AG09309 (cell line): ENCODE measurements at places on chromosomes 6 and 20.

- DNase-seq, result no peak
Measured at GRCh38 chr6:147586044-147586443, 77.6 kb downstream of the SAMD5 start.

- DNase-seq, result no peak
Measured at GRCh38 chr20:62186887-62187866, 4.3 kb downstream of the MTG2 start.

DNA sequence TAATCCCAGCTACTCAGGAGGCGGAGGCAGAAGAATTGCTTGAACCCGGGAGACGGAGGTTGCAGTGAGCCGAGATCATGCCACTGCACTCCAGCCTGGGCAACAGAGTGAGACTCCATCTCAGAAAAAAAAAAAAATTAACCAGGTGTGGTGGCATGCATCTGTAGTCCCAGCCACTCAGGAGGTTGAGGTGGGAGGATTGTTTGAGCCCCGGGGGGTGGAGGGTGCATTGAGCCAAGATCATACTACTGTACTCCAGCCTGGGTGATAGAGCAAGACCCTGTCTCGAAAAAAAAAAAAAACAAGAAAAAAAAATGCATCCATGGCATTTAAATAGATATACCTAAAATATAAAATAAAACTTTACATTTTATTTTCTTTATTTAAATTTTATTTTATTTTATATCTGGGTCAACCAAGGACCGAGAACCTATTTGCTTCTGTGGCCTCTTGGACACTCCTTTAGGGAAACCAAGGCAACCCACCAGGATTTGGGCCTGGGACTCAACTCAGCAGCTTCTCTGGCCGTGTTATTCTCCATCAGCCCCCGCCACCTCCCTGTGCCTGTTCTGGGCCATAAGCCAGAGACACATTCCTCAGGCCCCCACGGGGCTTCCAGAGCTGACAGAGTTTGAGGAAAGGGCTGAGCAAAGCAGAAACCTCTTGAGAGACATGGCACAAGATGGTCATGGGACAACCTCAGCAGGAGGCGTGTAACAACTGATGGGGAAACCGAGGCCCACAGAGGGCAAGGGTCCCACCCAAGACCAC lies 6.2 kb downstream of the SNTA1 start:
- DNase-seq, result no peak

DNA sequence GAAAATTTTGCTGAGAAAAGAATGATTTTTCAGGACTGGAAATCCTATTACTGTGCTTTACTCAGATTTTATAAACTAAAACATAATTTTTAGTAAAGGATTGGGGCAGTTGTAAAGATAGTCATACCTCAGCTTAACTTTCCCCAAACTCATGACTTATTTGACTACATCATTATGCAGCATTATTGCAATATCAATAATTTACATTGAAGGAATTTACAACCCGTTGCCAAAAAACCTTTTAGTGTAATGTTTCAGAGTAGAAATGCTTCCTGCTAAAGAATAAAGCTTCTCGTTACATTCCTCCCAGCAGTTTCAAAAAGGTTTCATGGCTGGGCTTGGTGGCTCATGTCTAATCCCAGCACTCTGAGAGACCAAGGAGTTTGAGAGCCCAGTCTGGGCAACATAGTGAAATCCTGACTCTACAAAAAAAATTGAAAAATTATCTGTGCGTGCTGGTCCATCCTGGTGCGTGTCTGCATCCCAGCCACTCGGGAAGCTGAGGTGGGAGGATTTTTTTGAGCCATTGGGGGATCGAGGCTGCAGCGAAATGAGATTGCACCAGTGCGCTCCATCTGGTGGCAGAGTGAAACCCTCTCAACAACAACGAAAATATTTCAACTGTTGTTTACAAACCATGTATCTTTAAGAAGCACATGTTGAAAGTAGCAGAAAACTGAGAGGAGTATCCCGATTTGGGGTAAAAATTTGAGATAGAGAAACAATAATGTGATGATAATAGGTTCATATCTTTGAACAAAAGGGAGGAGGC lies 4.4 kb downstream of the AMD1 start:
- DNase-seq, result no peak

DNA sequence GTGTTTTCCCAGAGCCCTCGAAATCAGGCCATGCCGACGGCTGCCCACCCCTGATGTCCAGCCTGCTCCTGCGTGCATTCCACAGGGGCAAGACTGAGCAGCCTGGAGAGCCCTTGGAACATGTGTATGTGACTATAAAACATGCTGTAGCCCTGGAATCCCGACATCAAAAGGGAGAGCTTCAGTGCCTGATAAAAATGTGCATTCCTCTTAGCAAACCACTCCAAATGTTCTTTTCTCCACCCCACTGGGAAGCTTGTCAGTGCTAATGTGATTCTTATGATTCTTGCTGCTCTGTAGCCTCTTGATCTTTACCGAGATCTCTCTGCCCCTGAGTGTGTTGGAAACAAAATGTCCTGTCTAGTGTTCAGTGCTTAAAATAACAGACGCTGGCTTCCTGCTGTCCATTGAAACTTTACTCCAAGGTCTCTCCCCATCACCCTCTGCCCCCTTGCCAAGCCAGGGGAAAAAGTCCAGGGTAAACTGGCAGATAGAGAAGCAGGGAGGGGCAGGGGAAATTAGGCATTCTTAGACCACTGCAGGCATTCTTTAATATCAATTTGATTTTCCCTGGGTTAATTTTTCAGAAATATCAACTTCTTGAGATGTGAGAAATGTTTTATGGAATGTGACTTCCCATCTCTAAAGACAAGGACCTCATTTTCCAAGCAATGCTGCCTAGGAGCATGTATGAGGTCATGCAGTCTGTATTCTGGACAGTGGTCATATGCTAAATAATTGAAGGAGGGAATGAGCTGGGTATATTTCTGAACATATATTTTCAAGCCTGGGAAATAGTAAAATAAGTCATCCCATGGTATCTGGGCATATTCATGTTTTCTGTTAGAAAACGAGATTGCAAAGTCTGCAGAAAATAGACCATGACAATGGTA lies 73.8 kb upstream of the ISM1 start:
- DNase-seq, result no peak

GRCh38 chr6:108359901-108360882 lies 65.3 kb downstream of the AFG1L start:
- DNase-seq, result no peak

- no peak for DNase-seq
Measured at GRCh38 chr6:6193221-6193745, 127.2 kb downstream of the F13A1 start.

- no peak for DNase-seq
Measured at GRCh38 chr20:8851446-8851845, 217.4 kb upstream of the PLCB4 start.

GRCh38 chr6:28205879-28206278 lies 19.2 kb upstream of the ZSCAN9 start:
- DNase-seq, result no peak

DNA sequence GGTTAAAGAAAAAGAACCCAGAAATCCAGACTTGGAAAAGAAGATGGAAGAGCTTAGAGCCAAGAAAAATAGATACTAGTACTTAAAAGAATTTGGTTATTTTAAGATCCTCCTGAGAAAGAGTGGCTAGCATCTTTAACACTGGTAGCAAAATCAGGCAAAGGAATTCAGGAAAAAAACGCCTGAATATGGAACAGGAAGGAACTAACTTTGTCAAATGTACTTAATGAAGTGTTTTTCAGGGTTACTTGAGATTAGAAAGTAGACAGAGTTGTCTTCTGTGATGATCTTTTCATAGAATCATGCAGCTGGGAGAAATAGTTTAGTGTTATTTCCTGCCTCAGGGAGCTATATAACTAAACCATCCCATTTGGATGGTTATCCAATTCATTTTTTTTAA lies 50.8 kb upstream of the SASH1 start:
- no peak for DNase-seq

- no peak for DNase-seq
Measured at GRCh38 chr6:156867121-156867520, 89.9 kb downstream of the ARID1B start.

DNA sequence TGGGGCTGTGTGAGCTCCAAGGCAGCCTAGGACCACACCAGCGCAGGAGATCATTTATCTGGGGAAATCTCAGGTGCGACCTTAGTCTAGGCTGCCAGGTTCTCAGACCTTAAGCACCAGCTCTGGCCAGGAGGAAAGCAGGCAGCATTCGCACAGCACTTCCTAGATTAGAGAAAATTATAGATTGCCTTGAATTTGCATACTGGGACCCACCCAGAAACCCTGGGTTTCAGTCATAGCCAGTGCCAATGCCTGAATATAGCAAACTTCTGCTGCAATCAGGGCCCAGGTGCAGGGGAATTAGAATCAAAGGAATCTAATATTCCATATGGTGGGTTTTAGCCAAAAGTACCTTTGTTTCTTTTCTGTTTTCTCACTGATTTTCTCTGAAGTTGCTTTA lies 204.3 kb upstream of the CST7 start:
- DNase-seq, result no peak

DNA sequence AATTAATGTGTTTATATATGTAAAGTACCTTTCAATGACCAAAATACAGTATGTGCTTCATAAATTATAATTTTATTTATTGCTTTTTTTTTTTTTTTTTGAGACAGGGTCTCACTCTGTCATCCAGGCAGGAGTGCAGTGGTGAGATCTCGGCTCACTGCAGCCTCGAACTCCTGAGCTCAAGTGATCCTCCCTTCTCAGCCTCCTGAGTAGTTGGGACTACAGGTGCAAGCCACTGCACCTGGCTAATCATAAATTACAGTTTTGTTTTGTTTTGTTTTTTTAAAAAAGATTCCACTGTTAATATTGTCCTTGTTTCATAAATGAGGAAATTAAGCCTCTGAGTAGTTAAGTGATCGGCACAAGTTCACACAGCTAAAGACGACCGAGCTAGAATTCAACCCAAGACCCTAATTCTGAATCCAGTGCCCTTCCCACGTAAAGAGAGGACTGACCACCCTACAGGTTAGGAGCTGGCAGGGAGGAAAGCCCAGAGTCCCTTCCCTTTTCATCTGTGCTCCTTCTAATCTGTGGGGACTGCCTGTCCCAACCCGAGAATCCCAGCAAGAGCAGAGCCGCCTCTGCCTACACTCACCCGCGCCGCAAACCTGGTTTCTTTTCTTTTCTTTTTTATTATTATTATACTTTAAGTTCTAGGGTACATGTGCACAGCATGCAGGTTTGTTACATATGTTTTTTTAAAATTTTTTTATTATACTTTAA lies 8.5 kb upstream of the GDF5 start:
- DNase-seq, result no peak

DNA sequence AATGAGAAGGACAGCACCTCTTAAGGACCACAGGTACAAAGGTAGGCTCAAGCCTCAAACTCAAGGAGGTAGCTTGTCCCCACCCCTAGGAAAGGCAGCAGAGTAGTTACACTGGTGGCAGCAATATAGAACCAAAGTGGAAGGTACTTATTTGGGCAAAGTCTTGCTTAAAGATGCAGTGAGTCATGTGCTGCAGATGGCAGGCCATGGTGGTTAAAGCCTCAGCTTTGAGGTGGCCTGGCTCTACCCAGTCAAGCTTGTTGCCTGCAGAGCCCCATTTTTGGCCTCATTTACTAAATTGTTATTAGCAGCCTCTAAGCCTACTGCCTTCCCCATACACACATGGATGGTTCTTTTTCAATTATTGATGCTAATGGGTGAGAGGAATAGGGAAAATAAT lies 146.0 kb downstream of the ELOVL4 start:
- no peak for DNase-seq

- peak; percentile 96 for DNase-seq
Measured at GRCh38 chr6:165227644-165228329, 81.6 kb downstream of the C6orf118 start.

DNA sequence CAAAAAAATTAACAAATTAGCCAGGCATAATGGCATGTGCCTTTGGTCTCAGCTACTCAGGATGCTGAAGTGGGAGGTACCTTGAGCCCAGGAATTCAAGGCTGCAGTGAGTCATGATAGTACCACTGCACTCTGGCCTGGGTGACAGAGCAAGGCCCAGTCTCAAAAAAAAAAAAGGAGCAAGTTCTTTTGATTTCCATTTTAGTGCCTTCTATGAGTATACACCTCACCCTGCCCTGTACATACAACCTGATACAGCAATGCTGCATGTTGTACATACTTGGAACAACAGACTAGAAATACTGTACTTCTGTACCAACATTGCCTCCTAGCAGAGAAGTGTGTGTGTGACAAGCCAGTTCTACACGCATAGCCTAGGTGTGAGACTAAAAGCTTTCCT lies 97.3 kb upstream of the CARMIL1 start:
- DNase-seq, result no peak

DNA sequence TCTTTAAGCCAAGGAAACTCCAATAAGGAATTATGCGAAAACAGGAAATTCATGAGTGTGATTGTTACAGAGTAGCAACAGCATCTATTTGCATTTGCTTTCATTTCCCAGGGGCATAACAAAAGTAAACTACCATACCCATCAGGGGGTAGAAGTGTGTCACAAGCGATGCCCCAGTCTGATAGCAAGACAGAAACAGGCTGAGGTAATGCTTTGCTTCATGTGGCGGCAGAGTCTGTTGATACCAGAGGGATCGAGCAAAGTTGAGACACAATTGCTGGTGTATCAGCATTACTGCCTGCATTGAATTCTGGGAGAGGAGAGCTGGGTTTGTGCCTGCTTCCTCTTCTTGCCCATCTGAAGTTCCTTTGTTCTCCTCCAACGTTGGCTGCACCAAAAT lies 51.2 kb upstream of the LYRM2 start:
- DNase-seq, result no peak

GRCh38 chr6:94636780-94637385 lies 940.5 kb upstream of the MANEA start:
- DNase-seq, result no peak

DNA sequence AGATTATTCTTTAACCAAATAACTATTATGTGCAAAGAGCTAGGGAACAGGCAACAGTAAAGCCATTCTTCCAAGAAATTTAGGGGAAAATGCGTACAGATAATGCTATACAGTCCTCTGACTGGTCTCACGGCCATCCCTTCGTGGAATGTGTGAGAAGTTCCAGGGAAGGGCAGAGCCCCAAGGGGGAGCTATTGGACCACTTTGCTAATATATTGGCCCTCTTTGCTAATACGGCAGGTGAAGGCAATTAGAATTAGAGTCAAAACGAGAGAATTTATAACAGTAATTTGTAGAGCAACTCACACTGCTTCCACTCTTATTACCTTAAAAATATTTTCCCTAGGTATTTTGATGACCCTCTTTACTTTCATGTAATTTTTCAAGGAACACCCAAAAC lies 140.4 kb downstream of the IMPG1 start:
- DNase-seq, result no peak
